HEK293T (cell line): ENCODE measurements at places on chromosomes 12 and 14.

- DNase-seq, result no peak
Measured at GRCh38 chr14:63863004-63863403, 10.2 kb downstream of the SYNE2 start.

DNA sequence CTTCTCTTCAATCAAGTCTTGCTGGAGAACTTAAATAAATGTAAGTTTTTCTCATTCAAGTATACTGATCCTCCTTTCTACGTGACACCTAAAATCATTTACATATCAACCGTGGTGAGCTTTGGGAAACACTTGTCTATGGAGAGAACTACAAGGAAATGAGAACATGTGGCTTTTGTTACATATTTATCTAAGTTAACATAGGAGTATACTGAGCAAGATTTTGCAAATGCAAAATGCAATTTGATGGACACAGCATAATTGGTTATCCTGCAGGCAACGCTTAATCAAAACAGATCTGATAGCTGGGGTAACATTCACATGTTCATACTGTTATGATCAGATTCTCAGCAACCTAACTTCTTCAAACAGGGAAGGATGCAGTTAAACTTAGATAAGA, 376.3 kb downstream of the TMEM132D start:
- no peak for DNase-seq

- peak; percentile 32 for DNase-seq
Measured at GRCh38 chr12:116426391-116427136, 132.6 kb upstream of the MAP1LC3B2 start.

- DNase-seq, result no peak
Measured at GRCh38 chr12:119024356-119024755, 43.0 kb downstream of the SRRM4 start.
